Motor neuron (in vitro differentiated cells): ENCODE measurements at places on chromosomes 7 and 10. TPM values are rescaled to one million over a fixed set of nuclear protein-coding genes. Genes with fewer than 3 reads are reported as not detected.

RTKN2 gene
- 0.86 and 0.87 TPM in 2 replicates for total RNA-seq

AGFG2 gene
- 18.9 and 22.3 TPM in 2 replicates for total RNA-seq

CPA4 gene
- total RNA-seq, result 18.3 and 19.3 TPM in 2 replicates

PLXNA4 gene
- 8.5 and 11.0 TPM in 2 replicates for total RNA-seq

CALY gene
- 11.3 and 12.9 TPM in 2 replicates for total RNA-seq

WDFY4 gene
- total RNA-seq, result 0.09 and 0.16 TPM in 2 replicates
